ENCODE measurements at places on chromosomes 11 and 22. TPM values are rescaled to one million over a fixed set of nuclear protein-coding genes. Genes with fewer than 3 reads are reported as not detected.

PRAME gene
- not detected for total RNA-seq

CCDC116 gene
- not detected for total RNA-seq

GPHA2 gene
- total RNA-seq: not detected

IL18BP gene
- total RNA-seq: 2.9 TPM

BRSK2 gene
- 0.24 TPM for total RNA-seq

IFITM10 gene
- 6.5 TPM for total RNA-seq

LRRN4CL gene
- total RNA-seq: 5.9 TPM

HSPB2 gene
- 1.5 TPM for total RNA-seq

APOA4 gene
- 3.5 TPM for total RNA-seq

MIAT gene
- 0.07 TPM for total RNA-seq

GSTP1 gene
- 479 TPM for total RNA-seq

GAB2 gene
- total RNA-seq: 68.0 TPM

P2RX3 gene
- not detected for total RNA-seq

RASD2 gene
- 1.9 TPM for total RNA-seq

GLYATL2 gene
- not detected for total RNA-seq

PRG3 gene
- total RNA-seq: not detected

APBB1 gene
- 46.6 TPM for total RNA-seq

SLC6A5 gene
- total RNA-seq: not detected

APOL4 gene
- not detected for total RNA-seq

ACAD8 gene
- 19.4 TPM for total RNA-seq

LIF gene
- not detected for total RNA-seq

ARHGAP42 gene
- total RNA-seq: 13.8 TPM

ALDH3B1 gene
- total RNA-seq: 2.4 TPM

TP53AIP1 gene
- not detected for total RNA-seq

MN1 gene
- total RNA-seq: 8.8 TPM

SCGB1D2 gene
- total RNA-seq: 3.0 TPM

TBRG1 gene
- 23.5 TPM for total RNA-seq

GAS2 gene
- total RNA-seq: 1.1 TPM

CRYBB1 gene
- not detected for total RNA-seq

HEPHL1 gene
- not detected for total RNA-seq

SHISA8 gene
- total RNA-seq: not detected

SLC22A25 gene
- not detected for total RNA-seq

DRG1 gene
- total RNA-seq: 127 TPM

UBASH3B gene
- total RNA-seq: 0.62 TPM

CARD18 gene
- total RNA-seq: not detected

KCNQ1 gene
- 1.00 TPM for total RNA-seq

PGR gene
- total RNA-seq: 1.6 TPM

MUC15 gene
- total RNA-seq: not detected

P2RY2 gene
- total RNA-seq: 42.6 TPM

OR4A16 gene
- total RNA-seq: not detected

OR52B2 gene
- not detected for total RNA-seq

SLC17A6 gene
- not detected for total RNA-seq

PYGM gene
- 2,449 TPM for total RNA-seq

GVQW3 gene
- 0.70 TPM for total RNA-seq

DRAP1 gene
- total RNA-seq: 104 TPM

CCDC15 gene
- 0.16 TPM for total RNA-seq

KIF18A gene
- 0.10 TPM for total RNA-seq

DERL3 gene
- total RNA-seq: 1.4 TPM

APLNR gene
- 0.76 TPM for total RNA-seq

NEFH gene
- not detected for total RNA-seq

ZP1 gene
- total RNA-seq: not detected

CRYBB3 gene
- total RNA-seq: not detected

MRGPRX3 gene
- total RNA-seq: not detected

OR51B5 gene
- total RNA-seq: not detected

SLC25A45 gene
- 5.5 TPM for total RNA-seq

All from gastrocnemius medialis (tissue), 4 donors.